ENCODE measurements at places on chromosomes 4 and X. TPM values are rescaled to one million over a fixed set of nuclear protein-coding genes. Genes with fewer than 3 reads are reported as not detected.

Gene TIMM17B
- 22.8 TPM for total RNA-seq

Gene SPOCK3
- total RNA-seq, result 0.08 TPM

Gene PDE6B
- total RNA-seq, result 7.3 TPM

Gene RENBP
- 7.9 TPM for total RNA-seq

Gene ERAS
- total RNA-seq, result not detected

Gene USP17L21
- total RNA-seq, result not detected

Gene EGF
- total RNA-seq, result 0.65 TPM

Data from liver (tissue), 10 donors.